ENCODE measurements at places on chromosomes 4 and X.

DNA sequence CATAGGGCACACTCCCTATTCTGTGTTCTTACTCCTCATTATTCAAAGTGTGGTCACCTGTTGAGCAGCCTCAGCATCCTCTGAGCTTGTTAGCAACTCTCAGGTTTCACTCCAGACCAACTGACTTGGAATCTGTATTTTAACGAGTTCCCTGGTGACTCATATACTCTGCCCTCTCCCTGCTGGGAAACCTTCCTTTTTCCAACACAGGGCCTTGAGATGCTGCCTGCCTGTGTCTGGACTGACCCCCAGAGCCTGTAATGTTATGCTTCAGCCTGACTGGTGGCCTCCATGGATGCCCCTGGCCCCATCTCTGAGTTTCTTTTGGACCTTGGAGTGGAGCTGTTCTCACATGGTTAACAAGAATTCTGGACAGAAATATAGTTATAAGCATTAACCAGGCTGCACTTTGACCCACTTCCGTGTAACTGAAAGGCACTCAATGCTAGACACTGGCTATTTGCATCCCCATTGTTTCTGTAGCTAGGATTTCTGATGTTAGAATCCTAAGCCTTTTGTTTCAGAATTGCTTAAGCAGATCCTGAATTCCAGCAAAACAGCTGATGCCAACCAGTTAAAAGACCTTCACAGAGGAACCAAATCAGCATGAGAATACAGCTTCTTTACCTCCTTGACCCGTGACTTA is 262.6 kb downstream of the STIM2 start:
- no peak for DNase-seq

DNA sequence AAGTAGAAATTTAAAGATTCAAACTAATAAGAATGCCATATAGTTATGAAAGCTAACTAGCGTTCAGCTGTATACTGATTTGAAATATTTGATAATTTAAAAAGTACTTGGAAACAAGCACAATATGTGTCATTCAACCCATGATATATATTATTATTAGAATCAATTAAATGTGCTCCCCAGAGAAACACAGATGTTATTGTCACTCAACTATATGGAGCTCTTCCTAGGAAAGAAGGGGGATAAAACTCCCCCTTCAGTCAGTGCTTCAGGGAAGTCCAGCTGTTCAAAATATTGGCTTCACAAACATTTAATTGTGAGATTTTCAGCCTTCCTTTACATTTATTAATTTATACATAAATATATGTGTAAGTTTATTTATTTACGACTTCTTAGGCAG is 135.9 kb downstream of the SLC4A4 start:
- no peak for DNase-seq

GRCh38 chr4:77431546-77431945 is 174.1 kb upstream of the CXCL13 start:
- no peak for DNase-seq

DNA sequence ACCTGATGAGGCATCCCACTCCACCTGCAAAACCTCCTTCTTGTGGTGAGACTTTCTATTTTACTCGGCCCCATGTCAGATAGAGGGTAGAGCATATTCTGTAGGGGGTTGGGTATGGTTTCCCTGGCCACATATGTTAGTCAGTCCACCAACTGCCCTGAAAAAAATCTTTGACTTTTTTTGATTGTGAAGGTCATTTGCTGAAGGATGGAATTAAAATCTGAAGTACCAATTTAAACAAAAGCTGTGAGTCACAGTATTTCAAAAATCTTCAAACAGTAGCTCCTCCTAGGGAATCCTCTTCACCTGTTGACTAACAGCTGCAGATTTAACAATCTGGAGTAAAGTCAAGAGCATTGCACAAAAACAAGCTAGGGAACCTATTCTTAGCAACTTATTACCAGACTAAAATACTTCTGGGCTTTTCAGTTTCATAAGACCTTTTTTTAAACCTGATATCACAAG is 8.0 kb upstream of the CCDC110 start:
- no peak for DNase-seq

DNA sequence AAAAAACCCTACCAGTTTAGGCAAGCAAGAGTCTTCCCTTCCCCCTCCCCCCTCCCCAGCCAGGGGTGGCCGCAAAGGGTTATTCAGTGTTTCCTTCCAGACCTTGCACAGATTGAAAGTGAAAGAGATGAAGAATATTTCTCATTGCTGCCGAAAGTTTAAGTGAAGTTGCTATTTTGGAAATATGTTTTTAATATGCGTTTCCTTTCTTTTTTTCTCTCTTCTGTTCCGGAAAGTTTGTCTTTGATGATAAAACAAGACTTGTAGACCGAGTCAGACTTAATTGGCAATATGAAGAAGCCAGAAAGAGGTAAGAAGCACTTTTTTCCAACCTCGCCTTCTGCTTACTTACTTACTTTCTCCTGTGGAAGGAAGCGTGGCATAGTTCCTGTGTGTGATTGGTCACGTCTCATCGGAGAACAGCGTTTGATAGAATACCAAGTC is 58.5 kb upstream of the CLCN4 start:
- DNase-seq: no peak

DNA sequence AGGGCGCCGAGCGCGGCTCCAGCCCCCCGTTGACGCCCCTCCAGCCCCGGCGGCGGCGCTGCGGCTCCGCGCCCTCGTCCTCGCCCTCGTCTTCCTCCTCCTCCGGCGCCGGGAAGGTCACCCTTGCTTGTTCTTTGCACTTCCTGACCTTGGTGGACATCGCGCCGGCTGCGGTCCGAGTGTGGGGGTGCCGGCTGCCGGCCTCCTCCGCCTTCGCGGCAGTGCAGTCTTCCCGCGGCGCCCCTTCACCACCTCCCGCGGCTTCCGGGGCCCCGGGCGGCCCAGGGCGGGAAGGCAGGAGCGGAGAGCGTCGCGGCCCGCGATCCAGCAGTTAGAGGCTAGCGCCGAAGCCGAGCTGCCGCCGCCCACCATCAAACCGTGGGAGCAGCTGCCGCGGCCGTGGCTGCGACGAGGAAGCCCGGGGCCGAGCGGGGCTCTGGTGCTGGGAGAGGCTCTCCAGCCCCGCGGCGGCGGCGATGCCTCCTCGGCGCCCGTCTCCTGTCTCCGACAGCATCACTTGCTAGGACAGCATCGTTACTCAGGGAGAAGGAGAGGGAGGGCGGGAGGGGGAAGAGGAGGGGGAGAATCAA is at the start of gene TRPC3:
Gene TRPC3 (minus strand): TSS at position 540 of the 590 bp plus-strand sequence. CDS start 380 bp downstream, at position 160.
- no peak for DNase-seq

DNA sequence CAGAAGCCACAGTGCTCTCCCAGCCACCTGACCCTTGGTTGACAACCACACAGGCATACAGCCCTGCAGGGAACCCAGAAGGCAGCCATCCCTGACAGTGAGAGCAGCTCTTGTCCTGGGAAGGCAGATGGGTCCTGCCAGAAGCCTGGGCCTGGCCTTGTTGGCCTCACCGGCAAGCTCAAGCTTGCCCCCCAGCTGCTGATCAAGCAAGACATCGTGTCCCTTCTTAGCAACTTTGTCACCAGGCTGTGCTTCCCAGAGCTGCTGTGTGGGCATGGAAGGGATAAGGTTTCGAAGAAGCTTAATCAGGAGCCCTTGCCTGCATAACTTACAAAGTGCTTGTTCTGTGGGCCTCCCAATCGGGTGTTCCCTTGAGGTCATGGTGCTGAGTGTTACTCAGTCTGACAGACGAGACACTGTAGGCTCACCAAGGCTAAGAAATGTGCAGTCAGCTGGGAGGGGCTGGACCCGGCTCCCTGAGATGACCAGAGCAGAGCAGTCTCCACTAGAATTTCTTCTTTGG is 6.8 kb upstream of the ABLIM2 start:
- DNase-seq: no peak

All from thoracic aorta (tissue), 2 donors.